Neural progenitor cell (in vitro differentiated cells): ENCODE measurements at places on chromosomes 5 and 9.

DNA sequence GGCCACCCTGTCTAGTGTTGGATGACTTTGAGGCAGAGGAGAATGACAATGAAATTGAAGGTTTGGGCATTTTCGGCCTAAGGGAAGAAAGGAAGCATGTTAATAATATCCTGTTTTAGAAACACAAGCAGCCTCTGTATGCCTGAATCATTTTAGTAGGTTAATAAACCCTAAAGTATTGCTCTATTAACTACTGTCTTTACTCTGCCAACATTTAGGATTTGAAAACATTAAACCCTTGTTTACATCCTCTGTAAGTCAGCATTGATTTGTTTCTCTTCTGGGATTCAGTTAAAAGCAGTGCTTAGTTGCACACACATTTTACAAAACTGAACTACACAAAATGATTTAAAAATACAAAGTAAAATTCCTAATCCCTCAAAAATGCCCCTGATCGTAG lies 358.9 kb downstream of the ARRDC3 start:
- no peak for DNase-seq

- no peak for DNase-seq
Measured at GRCh38 chr9:130576176-130576575, 3.2 kb upstream of the FUBP3 start.

GRCh38 chr9:136815422-136815782 lies 7.7 kb downstream of the RABL6 start:
- DNase-seq: no peak

DNA sequence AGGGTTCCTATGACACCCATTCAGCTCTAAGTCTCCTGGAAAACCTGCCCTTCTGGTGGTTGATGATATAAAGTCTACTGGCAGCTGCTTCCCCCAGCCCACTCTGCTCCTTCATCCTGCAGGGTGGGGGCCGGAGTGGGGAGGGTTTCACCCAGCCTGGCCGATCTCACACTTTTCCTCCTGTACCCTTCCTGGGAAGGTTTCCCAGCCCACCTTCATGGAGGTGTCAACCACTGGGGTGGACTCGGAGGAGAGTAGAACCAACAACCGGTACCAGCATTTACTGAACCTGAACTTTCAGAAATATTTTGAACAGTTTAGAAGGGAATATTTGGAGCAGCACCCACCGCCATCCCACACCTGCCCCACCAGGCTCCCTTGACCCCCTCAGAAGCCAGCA lies 30.4 kb downstream of the ROR2 start:
- no peak for DNase-seq

GRCh38 chr9:75432386-75432785 lies 344.1 kb downstream of the OSTF1 start:
- DNase-seq: no peak
